Stimulated activated CD8-positive, alpha-beta memory T cell treated with anti-CD3 and anti-CD28 coated beads, Interleukin-2, amount 100 ng/mL, for 1 hour (primary cell): ENCODE measurements at places on chromosomes 1 and 21.

DNA sequence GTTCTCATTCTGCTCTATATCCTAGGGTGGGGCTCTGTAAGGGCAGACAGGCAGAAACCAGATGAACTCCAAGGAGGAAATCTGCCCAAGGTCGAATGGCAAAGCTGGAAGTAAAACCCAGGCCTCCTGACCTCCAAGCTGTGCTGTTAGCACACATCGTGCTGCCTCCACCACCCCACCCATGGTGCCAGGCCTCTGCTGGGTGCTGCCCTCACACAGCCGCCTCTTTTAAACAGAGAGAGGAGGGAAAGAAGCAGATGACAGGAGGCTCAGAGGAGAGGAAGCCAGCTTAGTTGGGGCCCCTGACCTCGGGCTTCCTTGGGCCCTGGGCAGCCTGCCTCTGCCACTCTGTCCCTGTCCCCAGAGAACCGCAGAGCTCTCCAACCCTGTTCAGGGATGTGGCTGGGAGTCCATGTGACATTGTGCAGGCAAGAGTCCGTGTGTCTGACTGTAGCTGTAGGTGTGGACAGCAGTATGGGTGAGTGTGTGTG lies 1.1 kb downstream of the SYNC start:
- no peak for DNase-seq

- DNase-seq = no peak
Measured at GRCh38 chr1:109350655-109351054, 43.8 kb upstream of the MYBPHL start.

GRCh38 chr1:115655306-115655663 lies 13.5 kb downstream of the VANGL1 start:
- no peak for DNase-seq

DNA sequence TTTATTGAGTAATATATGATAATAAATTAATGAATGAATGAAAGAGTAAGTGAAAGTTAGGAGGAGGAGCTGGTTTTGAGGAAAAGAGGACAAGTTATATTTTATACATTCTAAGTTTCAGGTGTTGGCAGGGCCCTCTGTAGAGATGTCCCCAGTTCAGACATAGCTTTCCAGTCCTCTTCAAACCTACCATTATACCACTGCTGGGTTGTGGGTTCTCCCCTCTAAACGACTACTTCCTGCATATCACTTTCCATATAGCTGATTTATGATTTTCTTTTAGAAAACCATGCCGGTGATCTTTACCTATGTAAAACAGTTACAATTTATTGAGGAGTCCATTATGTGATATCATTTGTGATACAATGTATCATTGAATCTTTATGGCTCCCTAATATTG lies 116.9 kb downstream of the RUNX1 start:
- DNase-seq = no peak

DNA sequence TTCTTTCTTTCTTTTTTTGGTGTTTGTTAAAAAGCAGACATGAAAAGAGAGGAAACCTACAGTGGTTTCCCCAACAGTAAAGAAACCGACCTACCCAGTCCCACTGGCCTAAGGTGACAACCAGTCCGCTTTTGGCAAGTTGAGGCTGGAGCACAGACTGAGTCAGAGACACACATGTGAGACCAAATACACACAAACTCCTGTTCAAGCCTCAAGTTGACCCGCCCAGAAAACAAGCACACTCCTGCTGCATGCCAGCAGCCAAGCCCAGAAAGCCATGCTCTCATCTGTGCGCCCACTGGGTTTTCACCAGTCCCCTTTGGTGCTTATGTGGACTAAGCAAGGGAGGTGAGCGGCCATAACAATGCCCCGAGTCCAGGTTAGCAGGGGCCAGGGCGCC lies 64.6 kb upstream of the GPR153 start:
- DNase-seq = no peak

- DNase-seq = no peak
Measured at GRCh38 chr1:91527781-91528180, 27.1 kb downstream of the CDC7 start.

- DNase-seq = no peak
Measured at GRCh38 chr1:55053265-55053954, 14.1 kb downstream of the PCSK9 start.
